Uterus (tissue), 4 donors: ENCODE measurements at places on chromosomes 12 and 14. TPM values are rescaled to one million over a fixed set of nuclear protein-coding genes. Genes with fewer than 3 reads are reported as not detected.

- H3K27ac ChIP-seq: no peak overlapping the region
- H3K4me3 ChIP-seq: no peak overlapping the region
- H3K36me3 ChIP-seq: no peaks in the 10 kb centered on the region
- H3K27me3 ChIP-seq: no peaks in the 10 kb centered on the region
These were observed 201.9 kb downstream of the DAD1 start for GRCh38 chr14:22386924-22387775.

DNA sequence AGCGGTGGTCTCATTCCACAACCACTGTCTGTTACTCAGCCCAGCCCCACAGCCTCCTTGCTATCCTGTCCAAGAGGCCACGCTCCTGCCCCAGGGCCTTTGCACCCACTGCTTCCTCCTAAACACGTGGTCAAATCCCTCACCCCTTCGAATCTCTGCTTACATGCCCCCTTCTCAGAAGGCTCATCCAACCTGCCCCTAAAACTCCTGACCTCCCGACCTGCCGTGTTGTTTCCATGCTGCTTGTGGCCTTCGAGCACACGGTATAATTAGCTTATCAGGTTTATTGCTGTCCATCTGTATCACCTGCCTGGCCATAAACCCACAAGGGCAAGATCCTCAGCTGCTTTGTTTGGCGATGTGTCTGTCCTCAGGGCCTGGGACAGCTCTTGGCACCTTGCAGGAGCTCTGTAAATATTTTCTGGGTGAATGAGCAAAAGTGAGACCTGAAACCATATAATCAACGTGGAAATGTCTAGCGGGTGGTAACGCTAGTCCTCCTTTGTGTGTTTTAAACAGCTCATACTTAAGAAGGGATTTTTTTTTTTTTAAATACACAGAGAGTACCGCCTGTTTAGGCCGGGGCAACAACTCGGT is 36.0 kb downstream of the SCARB1 start:
- no peak for DNase-seq
- no peaks in the 10 kb centered on the region for H3K4me1 ChIP-seq
- no peaks in the 10 kb centered on the region for H3K36me3 ChIP-seq

- H3K4me1 ChIP-seq: no peaks in the 10 kb centered on the region
- no peaks in the 10 kb centered on the region for H3K27me3 ChIP-seq
These were observed 5.1 kb upstream of the CLEC7A start for GRCh38 chr12:10135126-10135525.

GRCh38 chr12:100493396-100494012 is 19.8 kb downstream of the NR1H4 start:
- DNase-seq: no peak
- no peaks in the 10 kb centered on the region for H3K4me1 ChIP-seq
- H3K27me3 ChIP-seq: no peaks in the 10 kb centered on the region
- H3K4me3 ChIP-seq: no peak overlapping the region
- no peaks in the 10 kb centered on the region for H3K36me3 ChIP-seq
- no peak overlapping the region for H3K27ac ChIP-seq

GRCh38 chr12:9707864-9708808 is 24.8 kb downstream of the CLECL1 start:
- no peaks in the 10 kb centered on the region for H3K36me3 ChIP-seq
- no peak overlapping the region for H3K4me3 ChIP-seq
- H3K27ac ChIP-seq: no peak overlapping the region
- no peaks in the 10 kb centered on the region for H3K4me1 ChIP-seq
- H3K27me3 ChIP-seq: no peaks in the 10 kb centered on the region

The ITGA7 gene
- total RNA-seq: 22.7 TPM

The ANO2 gene
- 20.5 TPM for total RNA-seq

- H3K27ac ChIP-seq: no peak overlapping the region
- no peaks in the 10 kb centered on the region for H3K27me3 ChIP-seq
- no peak for DNase-seq
- H3K4me1 ChIP-seq: peaks cover 11% of the 10 kb centered on the region
- H3K36me3 ChIP-seq: no peaks in the 10 kb centered on the region
These were observed 11.2 kb upstream of the LBHD2 start for GRCh38 chr14:103072595-103073366.

DNA sequence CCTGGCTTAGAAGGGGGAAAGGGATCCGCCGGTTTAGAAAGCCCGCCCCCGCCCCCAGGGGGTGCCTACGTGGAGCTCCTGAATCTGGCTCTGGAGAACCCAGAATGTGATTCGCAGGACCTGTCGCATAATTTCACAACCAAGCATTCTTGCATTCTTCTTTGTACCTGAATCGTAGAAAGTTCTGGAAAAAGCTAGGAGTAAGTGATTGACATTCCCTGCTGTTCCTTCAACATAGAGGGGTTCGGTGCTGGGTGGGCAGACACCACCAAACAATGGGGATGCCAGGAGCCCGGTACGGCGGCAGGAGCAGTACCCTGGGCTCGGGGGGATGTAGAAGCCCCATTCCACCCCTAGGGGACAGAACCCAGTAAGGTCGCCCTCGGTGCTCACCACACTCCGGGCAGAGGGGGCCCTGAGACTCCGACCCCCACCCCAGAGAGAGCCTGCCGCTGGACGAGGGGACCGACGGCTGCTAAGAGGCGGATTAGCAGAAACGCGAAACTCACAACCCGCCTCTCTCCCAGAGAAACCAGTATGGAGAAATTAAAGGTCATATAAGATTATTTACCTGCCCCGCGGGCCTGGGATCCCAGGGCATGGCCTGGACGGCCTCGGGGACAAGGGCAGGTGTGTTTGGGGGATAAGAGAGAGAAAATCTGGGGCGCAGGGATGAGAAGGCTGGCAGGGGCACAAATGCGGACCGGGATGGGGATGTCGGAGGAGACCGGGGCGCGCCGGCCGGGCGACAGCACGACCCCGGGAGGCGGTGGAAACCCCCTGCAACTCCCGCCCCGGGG is 520 bp downstream of the CSRP2 start:
- H3K27ac ChIP-seq: peak overlapping the region; percentile 94
- H3K36me3 ChIP-seq: no peaks in the 10 kb centered on the region
- peak overlapping the region; percentile 59 for H3K4me3 ChIP-seq
- peak; percentile 27 for DNase-seq
- H3K4me1 ChIP-seq: no peaks in the 10 kb centered on the region

DNA sequence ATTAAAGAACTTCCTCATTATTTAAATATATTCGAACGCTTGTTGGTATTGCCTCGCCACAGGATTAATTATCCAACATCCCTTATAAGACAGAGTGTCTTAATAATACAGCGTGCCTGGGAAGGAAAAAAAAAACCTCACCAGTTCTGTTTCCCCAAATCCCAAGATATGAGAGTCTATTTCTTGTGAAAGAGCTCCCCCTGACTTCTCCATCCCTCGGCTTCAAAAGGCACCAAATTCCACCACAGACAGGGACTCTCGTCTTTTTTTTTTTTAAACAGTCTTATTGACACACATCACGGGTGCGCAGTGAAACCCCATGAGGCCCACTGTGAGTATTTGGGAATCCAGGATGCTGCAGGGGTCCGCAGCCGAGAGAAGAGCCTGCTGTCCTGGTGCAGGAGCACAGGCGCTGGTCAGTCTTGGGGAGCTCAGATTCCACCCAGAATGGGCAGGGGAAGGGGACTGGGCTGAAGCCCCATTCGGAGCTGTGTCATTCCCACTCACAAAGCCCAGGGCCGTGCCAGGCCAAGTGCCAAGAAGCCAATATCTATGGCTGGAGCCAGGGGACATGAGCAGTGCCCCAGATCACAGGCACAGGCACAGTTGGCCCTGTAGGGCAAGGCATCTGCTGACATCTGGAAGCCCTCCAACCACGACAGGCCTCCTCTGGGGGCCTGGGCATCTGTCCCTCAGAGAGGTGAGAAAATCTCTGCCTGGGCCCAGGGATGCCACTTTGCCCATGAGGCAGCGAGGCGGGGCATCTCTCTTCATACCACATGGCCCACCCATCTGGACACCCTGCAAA is 71.9 kb downstream of the BCL11B start:
- H3K27ac ChIP-seq: no peak overlapping the region
- H3K36me3 ChIP-seq: no peaks in the 10 kb centered on the region
- H3K27me3 ChIP-seq: no peaks in the 10 kb centered on the region
- no peak overlapping the region for H3K4me3 ChIP-seq

DNA sequence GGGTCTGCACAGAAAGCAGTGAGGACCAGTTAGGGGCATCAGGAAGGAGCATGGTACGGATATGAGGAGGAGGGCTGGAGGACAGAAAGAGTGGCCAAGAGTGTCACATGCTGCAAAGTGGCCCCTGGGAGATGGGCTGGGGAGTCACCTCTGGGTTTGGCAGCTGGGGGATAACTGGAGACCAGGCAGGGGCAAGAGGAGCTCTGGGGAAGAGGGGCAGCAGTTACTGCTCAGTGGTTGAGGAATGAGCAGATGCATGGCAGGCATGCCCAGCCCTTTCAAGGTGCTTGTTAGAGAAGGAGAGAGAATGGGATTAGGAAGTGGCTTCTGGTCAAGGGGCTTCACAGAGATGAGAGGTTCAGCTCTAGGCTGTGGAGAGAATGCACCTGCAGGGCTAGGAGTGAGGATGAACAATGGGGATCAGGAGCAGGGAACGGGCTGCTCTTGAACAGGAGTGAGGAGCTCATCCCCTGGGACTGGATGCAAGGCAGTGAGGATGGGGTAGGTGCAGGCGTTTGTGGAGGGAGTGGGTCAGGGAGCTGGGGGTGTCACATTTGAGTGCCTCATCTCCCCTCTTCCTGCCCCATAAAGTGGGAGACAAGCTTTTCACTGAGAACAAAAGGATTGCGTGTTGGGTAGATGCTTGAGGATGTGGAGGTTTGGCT is 127.5 kb downstream of the PAPOLA start:
- no peaks in the 10 kb centered on the region for H3K27me3 ChIP-seq
- DNase-seq: no peak
- no peak overlapping the region for H3K27ac ChIP-seq
- no peaks in the 10 kb centered on the region for H3K36me3 ChIP-seq
- H3K4me3 ChIP-seq: no peak overlapping the region
- no peaks in the 10 kb centered on the region for H3K4me1 ChIP-seq

The TRIM9 gene
- total RNA-seq: 3.9 TPM

- no peaks in the 10 kb centered on the region for H3K36me3 ChIP-seq
- no peaks in the 10 kb centered on the region for H3K4me1 ChIP-seq
- no peak for DNase-seq
- H3K27me3 ChIP-seq: no peaks in the 10 kb centered on the region
- H3K4me3 ChIP-seq: no peak overlapping the region
These were observed 49.6 kb downstream of the ST8SIA1 start for GRCh38 chr12:22284871-22285270.

DNA sequence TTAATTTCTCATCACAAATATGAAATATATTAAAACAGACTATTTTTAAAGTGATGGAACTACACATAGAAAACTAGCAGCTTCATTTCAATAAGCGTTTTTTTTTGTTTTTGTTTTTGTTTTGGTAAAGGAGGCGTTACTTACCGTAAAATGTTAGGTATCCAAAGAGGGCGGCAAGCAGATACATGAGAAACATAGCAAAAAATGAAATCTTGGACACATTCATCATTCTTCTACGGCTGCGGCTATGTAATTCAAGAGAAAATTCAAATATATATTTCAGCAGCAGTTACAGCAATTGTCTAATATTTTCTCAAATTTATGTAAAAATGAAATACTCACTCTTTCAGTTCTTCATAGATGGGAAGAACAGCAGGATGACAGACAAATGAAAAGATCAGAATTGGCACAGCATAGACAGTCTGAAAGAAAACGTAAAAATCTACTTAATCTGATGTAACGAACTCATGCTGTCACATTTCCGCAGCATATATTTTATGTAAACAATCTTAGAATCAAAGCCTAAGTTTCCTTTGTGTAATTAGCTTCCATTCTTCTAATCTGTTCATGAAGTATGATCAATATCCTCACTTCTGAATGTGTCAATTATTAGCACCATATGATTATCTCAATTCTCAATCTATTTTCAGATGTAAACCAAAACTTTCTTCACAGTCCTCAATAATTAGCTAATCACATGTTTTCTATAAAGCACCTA is 8.8 kb downstream of the SLC38A2 start:
- H3K27me3 ChIP-seq: no peaks in the 10 kb centered on the region
- no peak overlapping the region for H3K4me3 ChIP-seq
- DNase-seq: no peak
- peaks cover 22% of the 10 kb centered on the region for H3K4me1 ChIP-seq
- H3K27ac ChIP-seq: no peak overlapping the region

GRCh38 chr12:57460468-57460784 is 841 bp downstream of the GLI1 start:
- no peak for DNase-seq
- no peaks in the 10 kb centered on the region for H3K27me3 ChIP-seq
- peak overlapping the region; percentile 89 for H3K27ac ChIP-seq
- peaks cover 3% of the 10 kb centered on the region for H3K4me1 ChIP-seq

- no peaks in the 10 kb centered on the region for H3K36me3 ChIP-seq
- H3K27ac ChIP-seq: peak overlapping the region; percentile 99
- peaks cover 8% of the 10 kb centered on the region for H3K4me1 ChIP-seq
- no peaks in the 10 kb centered on the region for H3K27me3 ChIP-seq
- peak overlapping the region; percentile 73 for H3K4me3 ChIP-seq
- DNase-seq: peak; percentile 90
These were observed 11.3 kb downstream of the RARG start for GRCh38 chr12:53220694-53221202.

The COX8C gene
- total RNA-seq: not detected

DNA sequence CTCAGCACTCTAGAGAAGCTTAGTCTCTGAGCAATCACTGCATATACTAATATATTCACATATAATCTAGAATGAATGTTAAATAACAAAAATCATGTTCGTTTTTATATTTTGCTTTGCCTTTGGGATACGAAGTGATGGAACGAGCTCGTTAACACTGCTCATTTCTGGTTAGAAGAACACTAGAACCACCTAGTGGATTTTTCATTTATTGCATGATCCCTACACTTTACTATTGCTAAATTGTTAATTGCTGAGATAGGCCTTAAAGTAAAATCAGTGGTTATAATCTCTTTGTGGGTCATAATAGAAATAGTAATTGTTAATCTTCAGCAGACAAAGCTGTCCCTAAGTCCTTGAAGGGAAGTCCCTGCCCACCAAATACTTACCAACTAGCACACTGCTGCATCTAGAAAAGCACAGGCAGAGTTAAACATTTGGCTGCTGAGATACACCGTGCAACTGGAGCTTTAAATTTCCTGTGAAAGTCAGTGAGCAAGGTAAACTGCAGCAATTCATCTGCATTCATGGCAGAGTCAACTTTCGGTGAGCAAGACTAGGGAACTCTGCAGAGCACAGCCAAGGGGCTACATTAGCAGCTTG is 353.7 kb downstream of the APAF1 start:
- H3K4me1 ChIP-seq: no peaks in the 10 kb centered on the region
- no peak overlapping the region for H3K27ac ChIP-seq
- no peak for DNase-seq
- H3K4me3 ChIP-seq: no peak overlapping the region
- no peaks in the 10 kb centered on the region for H3K36me3 ChIP-seq
- H3K27me3 ChIP-seq: no peaks in the 10 kb centered on the region

DNA sequence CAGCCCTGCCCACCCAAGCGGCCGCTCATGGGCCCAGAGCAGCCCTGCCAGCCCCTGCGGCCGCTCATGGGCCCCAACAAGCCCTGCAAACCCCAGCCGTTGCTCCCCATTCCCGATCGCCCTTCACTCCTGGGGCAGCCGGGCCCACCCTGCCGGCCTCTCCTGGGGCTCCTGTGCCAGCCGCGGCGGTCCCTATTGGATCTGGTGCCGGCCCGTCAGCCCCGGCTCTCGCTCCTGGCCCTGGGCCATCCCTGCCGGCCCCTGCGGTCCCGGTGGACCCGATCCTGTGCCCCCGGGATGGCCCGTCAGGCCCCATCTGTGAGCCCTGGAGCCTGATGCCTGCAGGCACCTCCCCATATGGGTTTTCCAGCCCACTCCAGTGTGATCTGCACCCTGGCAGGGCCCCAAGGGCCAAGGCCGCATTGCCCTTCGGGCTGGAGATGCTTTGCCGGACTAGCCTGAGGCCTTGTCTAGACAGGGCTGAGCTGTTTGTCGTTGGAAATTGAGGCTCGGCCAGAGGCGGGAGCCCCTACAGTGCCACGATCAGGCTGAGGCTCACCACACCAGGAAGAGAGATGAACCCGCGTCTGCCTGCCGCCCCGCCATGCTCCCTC is 20.3 kb downstream of the FBRSL1 start:
- no peak for DNase-seq
- no peak overlapping the region for H3K4me3 ChIP-seq
- no peaks in the 10 kb centered on the region for H3K36me3 ChIP-seq
- no peak overlapping the region for H3K27ac ChIP-seq
- no peaks in the 10 kb centered on the region for H3K27me3 ChIP-seq
- no peaks in the 10 kb centered on the region for H3K4me1 ChIP-seq
